ENCODE measurements at places on chromosomes 6 and 20. TPM values are rescaled to one million over a fixed set of nuclear protein-coding genes. Genes with fewer than 3 reads are reported as not detected.

DNA sequence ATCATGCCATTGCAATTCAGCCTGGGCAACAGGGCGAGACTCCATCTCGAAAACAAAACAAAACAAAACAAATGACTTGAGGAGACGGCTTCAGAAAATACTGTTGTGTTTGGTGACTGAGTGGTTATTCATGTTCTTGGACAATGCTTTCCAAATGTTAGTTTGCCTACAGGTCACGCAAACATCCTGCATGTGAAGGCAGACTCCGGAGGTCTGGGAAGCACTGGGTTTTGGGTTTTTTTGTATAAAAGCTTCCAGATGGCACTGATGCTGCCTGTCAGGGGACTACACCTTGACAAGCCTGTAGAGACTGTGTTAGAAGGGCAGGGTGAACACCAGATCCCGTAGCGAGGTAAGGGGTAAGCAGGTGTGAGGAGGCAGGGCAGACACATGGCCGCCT lies 81.7 kb downstream of the THBS2 start:
- peak overlapping the region; percentile 36 for H3K27ac ChIP-seq
- peak; percentile 22 for DNase-seq
- no peaks in the 10 kb centered on the region for H3K36me3 ChIP-seq
- no peaks in the 10 kb centered on the region for H3K27me3 ChIP-seq
- no peak overlapping the region for H3K4me3 ChIP-seq
- H3K4me1 ChIP-seq = peaks cover 16% of the 10 kb centered on the region

- peaks cover 4% of the 10 kb centered on the region for H3K4me1 ChIP-seq
- H3K27me3 ChIP-seq = no peaks in the 10 kb centered on the region
- H3K36me3 ChIP-seq = no peaks in the 10 kb centered on the region
- H3K27ac ChIP-seq = no peak overlapping the region
- DNase-seq = peak; percentile 24
Observed at GRCh38 chr6:112680091-112680490, 333.0 kb downstream of the RFPL4B start.

DNA sequence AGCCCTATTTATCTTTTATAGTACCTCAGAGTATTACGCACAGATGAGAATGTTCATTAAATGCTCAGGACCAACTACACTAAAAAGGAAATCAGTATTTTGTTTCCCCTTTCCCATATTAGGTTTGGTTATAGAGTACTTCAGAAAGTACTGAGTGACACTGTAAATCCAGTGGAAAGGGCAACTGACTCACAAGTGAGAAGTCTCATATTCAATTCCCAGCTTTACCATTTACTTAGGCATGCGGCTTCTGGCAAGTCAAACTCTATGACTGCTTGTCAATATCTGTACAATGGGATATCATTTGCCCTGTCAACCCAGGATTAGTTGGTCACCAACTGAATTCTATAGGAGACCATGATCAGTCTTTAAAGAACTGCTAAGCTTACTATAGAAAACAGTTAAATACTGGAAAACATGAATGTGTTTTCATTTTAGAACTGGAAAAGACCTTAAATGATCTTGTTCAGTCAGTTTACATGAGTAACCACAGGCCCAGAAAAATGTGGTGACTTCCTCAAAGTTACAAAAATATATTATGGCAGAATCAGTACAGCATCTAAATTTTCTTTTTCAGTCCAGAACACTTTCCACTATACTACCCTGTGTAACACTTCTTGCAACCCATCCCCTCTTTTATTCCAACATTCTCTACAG lies 3.6 kb downstream of the MAP3K7 start:
- H3K27me3 ChIP-seq = no peaks in the 10 kb centered on the region
- H3K27ac ChIP-seq = no peak overlapping the region
- no peaks in the 10 kb centered on the region for H3K36me3 ChIP-seq
- H3K4me1 ChIP-seq = peaks cover 7% of the 10 kb centered on the region
- H3K4me3 ChIP-seq = no peak overlapping the region

DNA sequence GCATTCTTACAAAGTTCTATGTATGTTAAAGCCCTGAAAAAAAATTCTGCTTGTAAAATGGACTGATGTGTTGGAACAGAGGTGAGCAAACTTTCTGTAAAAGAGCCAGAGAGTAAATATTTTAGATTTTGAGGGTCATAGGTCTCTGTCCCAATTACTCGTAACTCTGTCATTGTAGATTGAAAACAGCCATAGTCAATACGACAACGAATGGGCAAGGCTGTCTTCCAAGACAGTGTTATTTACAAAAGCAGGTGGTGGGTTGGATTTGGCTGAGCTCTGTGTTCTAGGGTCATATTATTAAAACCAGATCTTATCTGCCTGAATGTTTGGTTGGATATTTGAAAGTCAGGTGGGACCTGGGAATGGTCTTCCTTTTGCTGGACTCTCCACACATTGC lies 135.2 kb downstream of the EYA2 start:
- no peak for DNase-seq
- no peak overlapping the region for H3K4me3 ChIP-seq
- peaks cover 3% of the 10 kb centered on the region for H3K36me3 ChIP-seq

DNA sequence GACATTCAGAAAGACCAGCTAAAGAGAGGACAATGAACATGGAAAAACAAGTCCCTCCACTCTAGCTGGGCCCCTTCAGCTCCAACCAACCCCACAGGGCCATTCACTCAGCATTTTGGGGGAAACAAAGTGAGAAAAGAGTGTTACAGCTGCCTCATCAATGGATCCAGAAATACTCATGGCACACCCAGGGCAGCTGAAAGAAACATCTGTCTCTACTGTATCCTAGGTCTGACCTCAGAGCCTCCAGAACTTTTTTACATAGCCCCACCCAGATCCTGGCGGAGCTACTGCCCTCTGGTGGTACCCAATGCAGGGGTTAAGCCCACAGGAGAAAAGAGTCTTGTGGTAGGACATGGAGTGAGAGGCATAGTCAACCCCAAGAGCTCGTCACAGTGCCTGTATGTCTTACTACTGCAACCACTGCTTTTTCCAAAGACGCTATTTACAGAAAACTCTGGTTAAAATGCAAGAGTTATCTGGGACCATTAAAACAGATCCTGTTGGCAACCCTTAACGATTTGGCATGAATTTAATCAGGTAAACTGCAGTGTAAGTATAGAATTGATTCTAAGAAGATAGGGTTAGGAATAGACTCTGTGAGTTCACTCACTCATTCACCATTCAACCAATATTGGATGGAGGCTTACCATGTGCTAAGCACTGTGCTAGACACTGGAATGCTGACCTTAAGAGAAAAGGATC lies 37.4 kb upstream of the FAM83C start:
- H3K4me3 ChIP-seq = no peak overlapping the region
- no peaks in the 10 kb centered on the region for H3K27me3 ChIP-seq
- no peak overlapping the region for H3K27ac ChIP-seq
- peaks cover 24% of the 10 kb centered on the region for H3K4me1 ChIP-seq

DNA sequence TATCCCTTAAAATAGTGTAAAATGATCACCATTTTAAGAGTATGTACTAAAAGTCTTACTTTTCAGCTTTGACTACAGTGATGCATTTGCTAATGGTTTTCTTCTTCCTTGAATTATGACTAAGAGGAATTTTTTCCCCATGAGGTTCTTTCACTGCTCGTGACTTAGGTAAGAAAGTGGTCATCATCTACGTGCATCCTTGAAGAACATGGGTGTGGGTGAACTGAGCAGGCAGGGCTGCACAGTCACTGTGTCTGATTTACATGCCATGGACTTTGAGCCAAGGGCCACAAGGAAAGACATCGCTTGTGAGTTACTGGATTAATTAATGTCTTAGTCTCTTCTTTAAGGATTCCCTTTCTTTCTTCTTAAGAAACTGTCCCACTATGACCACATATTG lies 33.3 kb downstream of the NQO2 start:
- no peaks in the 10 kb centered on the region for H3K4me1 ChIP-seq
- H3K27ac ChIP-seq = no peak overlapping the region

DNA sequence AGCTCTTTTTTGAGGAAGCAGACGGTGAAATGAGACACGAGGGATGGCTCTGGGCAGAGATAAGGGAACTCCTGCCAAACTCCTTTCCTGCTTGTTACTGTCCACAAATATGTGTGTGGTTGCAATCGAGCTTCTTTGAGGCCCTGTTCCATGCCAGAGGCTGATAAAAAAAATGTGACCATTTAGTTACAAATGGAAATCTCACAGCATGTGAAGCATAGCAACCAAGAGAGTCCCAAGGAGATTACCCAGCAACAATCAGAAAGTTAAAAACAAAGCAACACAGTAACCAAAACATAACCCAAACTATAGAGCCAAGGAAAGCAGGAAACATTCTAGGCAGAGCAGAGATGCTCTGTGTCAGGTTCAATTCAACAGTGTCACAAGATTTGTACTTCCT lies 35.4 kb upstream of the HMGN3 start:
- no peaks in the 10 kb centered on the region for H3K36me3 ChIP-seq
- no peaks in the 10 kb centered on the region for H3K4me1 ChIP-seq
- H3K4me3 ChIP-seq = no peak overlapping the region
- no peaks in the 10 kb centered on the region for H3K27me3 ChIP-seq
- H3K27ac ChIP-seq = no peak overlapping the region
- DNase-seq = peak; percentile 43

GRCh38 chr6:135440087-135440792 lies 57.3 kb downstream of the AHI1 start:
- no peaks in the 10 kb centered on the region for H3K27me3 ChIP-seq
- no peak overlapping the region for H3K4me3 ChIP-seq
- no peak overlapping the region for H3K27ac ChIP-seq
- no peak for DNase-seq

DNA sequence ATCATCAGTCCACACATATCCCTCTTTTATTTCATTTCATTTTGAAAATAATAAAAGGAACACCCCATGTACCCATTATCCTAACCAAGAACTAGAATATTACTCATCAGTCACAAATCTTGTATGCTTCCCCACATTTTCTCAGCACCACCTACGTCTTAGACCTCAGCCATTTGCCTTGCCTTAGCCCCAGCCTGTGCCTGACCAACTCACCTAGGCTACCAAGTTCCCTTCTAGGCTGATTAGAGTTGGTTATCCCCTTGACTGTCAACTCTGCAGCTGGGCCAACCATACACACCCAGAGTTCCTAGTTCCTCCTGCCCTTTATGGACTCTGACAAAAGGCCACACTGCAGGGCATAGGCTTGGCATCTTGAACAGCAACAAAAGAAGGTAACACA lies 33.4 kb upstream of the IPCEF1 start:
- no peak overlapping the region for H3K27ac ChIP-seq
- no peak for DNase-seq
- peaks cover 9% of the 10 kb centered on the region for H3K4me1 ChIP-seq
- H3K4me3 ChIP-seq = no peak overlapping the region

GRCh38 chr6:135411849-135412248 lies 85.7 kb downstream of the AHI1 start:
- H3K4me3 ChIP-seq = no peak overlapping the region
- H3K4me1 ChIP-seq = no peaks in the 10 kb centered on the region
- H3K27me3 ChIP-seq = no peaks in the 10 kb centered on the region
- H3K27ac ChIP-seq = no peak overlapping the region

DNA sequence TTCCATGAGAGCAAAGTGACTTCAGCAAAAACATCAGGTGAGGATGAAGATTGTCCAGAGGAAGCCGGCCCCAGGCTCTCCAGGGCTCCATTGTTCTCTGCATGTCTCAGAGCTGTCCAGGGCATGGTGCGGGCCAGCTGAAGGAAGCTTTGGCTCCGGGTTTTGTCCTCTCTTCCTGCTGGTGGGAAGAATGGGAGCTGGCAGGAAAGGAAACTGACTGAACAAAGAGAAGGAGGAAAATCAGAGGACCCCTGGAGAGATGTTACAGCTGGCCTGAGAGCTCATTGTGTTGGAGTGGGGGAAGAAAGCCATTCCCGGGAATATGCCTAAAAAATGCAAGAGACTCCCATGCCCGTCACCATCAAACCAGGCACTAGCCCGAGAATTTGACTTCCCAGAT lies 27.1 kb downstream of the PRND start:
- peaks cover 45% of the 10 kb centered on the region for H3K27me3 ChIP-seq
- no peaks in the 10 kb centered on the region for H3K4me1 ChIP-seq
- no peak for DNase-seq

GRCh38 chr20:2840967-2841531 lies 504 bp downstream of the VPS16 start:
- no peaks in the 10 kb centered on the region for H3K27me3 ChIP-seq
- peak overlapping the region; percentile 91 for H3K27ac ChIP-seq
- H3K4me3 ChIP-seq = peak overlapping the region; percentile 92
- H3K4me1 ChIP-seq = peaks cover 8% of the 10 kb centered on the region
- DNase-seq = peak; percentile 72

GRCh38 chr6:5782783-5783547 lies 223.8 kb downstream of the NRN1 start:
- H3K27ac ChIP-seq = no peak overlapping the region
- DNase-seq = peak; percentile 22
- no peak overlapping the region for H3K4me3 ChIP-seq
- no peaks in the 10 kb centered on the region for H3K4me1 ChIP-seq
- H3K27me3 ChIP-seq = no peaks in the 10 kb centered on the region
- no peaks in the 10 kb centered on the region for H3K36me3 ChIP-seq

DNA sequence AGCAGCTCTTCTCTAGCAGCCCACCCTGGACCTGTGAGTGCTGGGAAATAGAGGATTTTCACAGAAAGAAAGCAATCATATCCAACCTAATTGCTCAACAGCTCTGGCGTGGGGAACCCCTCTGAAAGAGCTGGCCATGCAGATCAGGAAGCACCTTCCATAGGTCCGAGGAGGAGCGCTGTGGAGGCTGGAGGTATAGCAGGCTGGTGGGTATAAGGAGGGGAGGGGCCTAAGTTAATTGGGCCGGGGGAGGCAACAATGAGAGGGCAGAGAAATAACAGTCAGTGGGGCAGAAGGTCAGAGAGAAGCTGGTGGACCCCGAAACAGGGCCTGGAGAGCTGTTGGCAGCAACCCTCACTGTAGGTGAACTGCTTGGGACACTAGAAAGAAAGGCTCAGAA lies 40.8 kb downstream of the SNRNP48 start:
- H3K4me1 ChIP-seq = 0 out of 2 replicates have a peak, but pooled peaks cover 4% of the 10 kb centered on the region
- no peak overlapping the region for H3K4me3 ChIP-seq
- H3K36me3 ChIP-seq = no peaks in the 10 kb centered on the region
- H3K27me3 ChIP-seq = peaks cover 6% of the 10 kb centered on the region
- no peak for DNase-seq

DNA sequence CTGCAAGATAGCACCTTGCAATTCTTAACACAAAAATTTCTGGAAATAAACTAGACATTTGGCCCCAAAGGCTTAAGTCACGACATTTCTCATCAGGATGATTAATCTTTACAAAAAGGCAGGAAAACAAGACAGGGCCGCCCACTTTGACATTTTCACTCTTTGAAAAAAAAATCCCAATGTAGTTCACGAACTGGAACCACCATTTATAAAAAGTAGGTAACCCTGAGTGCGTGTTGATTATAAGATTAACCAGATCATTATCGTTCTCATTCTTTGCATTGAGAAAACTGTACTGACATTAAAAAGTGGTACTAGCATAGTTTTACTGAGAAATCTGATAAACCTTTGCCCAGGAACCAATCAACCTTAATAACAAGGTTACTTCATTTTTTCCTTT lies 108.8 kb downstream of the HUS1B start:
- H3K27ac ChIP-seq = no peak overlapping the region
- H3K4me1 ChIP-seq = no peaks in the 10 kb centered on the region
- DNase-seq = no peak
- no peaks in the 10 kb centered on the region for H3K27me3 ChIP-seq

The COL9A1 gene
- not detected for total RNA-seq

The PDE10A gene
- 12.4 TPM for total RNA-seq

The LAMP5 gene
- total RNA-seq = under 0.01 TPM

The FITM2 gene
- 7.2 TPM for total RNA-seq

The DNAJC5 gene
- total RNA-seq = 45.2 TPM

The CEP162 gene
- total RNA-seq = 4.7 TPM

The RIPPLY2 gene
- total RNA-seq = not detected

The TEAD3 gene
- 5.0 TPM for total RNA-seq

The RALGAPB gene
- total RNA-seq = 32.8 TPM

The GSTA1 gene
- 0.18 TPM for total RNA-seq

The C6orf163 gene
- total RNA-seq = 1.7 TPM

The SLC44A4 gene
- 0.36 TPM for total RNA-seq

The MOXD1 gene
- total RNA-seq = 10.6 TPM

The C20orf173 gene
- total RNA-seq = not detected

Data from IMR-90 (cell line).